Astrocyte (in vitro differentiated cells and primary cell): ENCODE measurements at places on chromosomes 4 and X. TPM values are rescaled to one million over a fixed set of nuclear protein-coding genes. Genes with fewer than 3 reads are reported as not detected.

The ZNF732 gene
- 1.2 and 1.4 TPM in 2 replicates for total RNA-seq

The TRPC3 gene
- 0.07 TPM in 1 of 2 replicates, not detected in the other for total RNA-seq

The VSIG4 gene
- total RNA-seq = not detected in 2 replicates

DNA sequence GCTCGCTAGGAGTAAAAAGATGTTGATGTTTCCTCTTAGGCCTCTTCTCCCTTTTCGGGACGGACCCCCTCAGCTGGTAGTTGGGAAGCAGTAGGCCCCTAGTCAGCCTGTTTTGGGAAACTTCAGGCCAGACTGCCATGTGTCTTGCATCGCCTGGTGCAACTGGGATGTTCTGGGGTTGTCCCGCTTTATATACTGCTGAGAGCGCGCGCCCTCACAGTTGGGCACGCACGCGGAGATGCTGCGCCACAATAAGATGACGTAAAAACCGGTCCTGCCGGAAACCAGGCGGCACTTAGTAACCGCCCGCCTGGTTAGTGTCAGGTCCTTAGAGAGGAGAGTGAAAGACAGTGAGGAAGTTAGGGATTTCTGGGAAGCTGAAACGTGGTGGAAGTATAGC lies 231.3 kb upstream of the CT83 start:
- no peak overlapping the region for H3K27ac ChIP-seq
- no peaks in the 10 kb centered on the region for H3K36me3 ChIP-seq
- H3K27me3 ChIP-seq = no peaks in the 10 kb centered on the region
- DNase-seq = no peak

GRCh38 chr4:40377512-40378365 lies 42.6 kb downstream of the CHRNA9 start:
- no peak overlapping the region for H3K4me3 ChIP-seq
- H3K36me3 ChIP-seq = no peaks in the 10 kb centered on the region

GRCh38 chr4:23710298-23710697 lies 179.5 kb downstream of the PPARGC1A start:
- no peak overlapping the region for H3K4me3 ChIP-seq
- H3K4me1 ChIP-seq = no peaks in the 10 kb centered on the region
- no peak for DNase-seq
- no peaks in the 10 kb centered on the region for H3K36me3 ChIP-seq
- H3K27me3 ChIP-seq = no peaks in the 10 kb centered on the region
